ENCODE measurements at places on chromosomes 6 and 20.
A peak's percentile ranks its signal among the peaks of the same experiment; 100 is the strongest.

DNA sequence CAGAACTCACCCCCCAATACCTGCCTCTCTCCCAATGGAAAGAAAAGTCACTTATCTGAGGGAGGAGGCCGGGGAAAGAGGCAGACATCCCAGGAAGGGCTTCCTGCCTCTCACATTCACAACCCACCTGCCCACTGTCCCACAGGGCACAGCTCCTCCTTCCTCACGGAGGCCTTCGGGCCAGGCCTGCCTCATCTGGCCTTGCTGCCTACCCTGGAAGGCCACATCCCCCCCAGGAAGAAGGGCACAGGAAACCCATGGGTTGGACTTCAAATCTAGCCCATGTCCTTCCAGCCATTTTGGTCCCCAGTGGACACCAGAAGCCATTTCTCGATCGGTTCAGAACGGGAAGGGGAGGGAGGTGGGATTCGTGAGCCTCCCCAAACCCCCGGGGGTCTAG is 162.0 kb downstream of the PREX1 start:
- no peak for DNase-seq

DNA sequence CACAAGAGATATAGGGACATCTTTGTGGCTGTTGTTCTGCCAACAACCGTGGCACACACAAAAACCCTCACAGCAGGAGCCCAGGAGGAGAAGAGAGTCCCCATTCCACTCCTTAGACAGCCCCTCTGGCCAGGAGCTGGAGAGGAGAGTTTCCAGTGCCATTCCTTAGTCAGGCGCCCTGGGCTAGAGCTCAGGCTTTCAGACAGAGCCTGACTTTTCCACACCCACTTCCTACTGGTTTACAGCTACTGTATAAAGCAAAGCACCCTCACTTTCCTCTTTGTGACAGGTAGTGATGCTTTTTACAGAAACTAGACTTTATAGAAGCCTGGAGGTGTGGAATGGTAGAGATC is 145.9 kb downstream of the SYCP2 start:
- no peak for DNase-seq

DNA sequence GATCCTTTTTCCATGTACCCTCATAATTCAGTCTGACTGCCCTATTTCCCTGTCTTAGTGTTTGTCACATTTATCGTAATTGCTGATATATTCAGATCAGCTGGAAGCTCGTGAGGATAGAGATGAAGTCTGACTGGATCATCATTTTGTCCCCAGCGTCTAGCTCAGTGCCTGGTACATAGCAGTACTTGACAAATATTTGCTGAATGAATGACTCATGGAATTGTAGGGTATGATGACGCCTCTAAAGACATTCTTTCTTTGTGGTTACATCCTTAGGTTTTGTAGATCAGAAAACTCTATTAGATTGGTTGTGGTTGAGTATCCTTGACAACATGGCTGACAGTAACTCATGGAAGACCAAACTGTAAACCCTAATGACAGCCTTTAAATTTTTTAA is 68.9 kb downstream of the MTHFD1L start:
- DNase-seq: no peak

DNA sequence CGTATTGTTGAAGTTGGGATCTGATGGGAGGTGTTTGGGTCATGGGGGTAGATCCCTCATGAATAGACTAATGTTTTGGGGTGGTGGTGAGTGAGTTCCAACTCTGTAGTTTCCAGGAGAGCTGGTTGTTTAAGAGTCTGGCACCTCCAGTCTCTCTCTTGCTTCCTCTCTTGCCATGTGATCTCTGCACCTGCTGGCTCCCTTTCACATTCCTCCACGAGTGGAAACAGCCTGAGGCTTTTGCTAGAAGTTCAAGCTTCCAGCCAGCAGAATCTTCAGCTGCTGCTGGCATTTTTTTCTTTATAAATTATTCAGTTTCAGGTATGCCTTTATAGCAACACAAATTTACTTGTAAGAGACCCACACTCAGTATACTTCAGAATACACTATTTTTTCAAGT is 1021.6 kb downstream of the EYS start:
- DNase-seq: no peak

GRCh38 chr6:156396791-156397418 is 380.3 kb upstream of the ARID1B start:
- no peak for DNase-seq

DNA sequence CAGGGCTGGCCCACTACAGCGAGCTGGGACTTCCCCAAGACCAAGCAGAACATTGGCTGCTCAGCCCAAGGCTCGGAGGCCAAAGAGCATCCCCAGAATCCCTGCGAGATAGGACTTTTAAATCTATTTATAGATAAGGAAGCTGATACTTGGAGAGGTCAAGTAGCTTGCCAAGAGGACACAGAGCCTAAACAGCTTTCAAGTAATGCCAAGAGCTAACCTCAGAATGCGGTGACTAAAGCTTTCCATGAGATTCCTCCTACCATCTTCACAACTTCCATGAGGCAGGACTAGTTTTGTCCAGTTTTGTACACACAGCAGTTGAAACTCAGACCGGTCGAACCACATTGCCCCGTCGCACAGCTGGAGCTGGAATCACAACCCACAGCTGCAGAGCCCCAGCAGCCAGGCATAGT is 168.1 kb upstream of the TOP1 start:
- DNase-seq: no peak

DNA sequence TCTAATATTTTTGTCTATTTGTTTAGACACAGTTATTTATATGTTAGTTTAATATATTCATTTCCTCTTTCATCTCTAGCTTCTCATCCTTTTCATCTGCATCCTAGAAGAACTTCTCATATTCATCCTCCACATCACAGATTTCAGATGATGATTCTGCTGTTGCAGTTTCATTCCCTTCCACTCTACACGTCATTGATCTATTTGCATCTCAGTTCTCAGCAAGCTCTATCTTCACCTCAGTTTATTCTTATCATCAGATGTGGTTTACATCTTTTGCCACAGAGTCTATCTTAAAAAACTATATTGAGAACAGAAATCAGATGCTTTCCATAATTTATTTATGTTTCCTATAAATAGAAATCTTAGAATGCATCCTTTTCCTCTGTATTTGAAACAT is 13.3 kb downstream of the SLC2A12 start:
- no peak for DNase-seq

DNA sequence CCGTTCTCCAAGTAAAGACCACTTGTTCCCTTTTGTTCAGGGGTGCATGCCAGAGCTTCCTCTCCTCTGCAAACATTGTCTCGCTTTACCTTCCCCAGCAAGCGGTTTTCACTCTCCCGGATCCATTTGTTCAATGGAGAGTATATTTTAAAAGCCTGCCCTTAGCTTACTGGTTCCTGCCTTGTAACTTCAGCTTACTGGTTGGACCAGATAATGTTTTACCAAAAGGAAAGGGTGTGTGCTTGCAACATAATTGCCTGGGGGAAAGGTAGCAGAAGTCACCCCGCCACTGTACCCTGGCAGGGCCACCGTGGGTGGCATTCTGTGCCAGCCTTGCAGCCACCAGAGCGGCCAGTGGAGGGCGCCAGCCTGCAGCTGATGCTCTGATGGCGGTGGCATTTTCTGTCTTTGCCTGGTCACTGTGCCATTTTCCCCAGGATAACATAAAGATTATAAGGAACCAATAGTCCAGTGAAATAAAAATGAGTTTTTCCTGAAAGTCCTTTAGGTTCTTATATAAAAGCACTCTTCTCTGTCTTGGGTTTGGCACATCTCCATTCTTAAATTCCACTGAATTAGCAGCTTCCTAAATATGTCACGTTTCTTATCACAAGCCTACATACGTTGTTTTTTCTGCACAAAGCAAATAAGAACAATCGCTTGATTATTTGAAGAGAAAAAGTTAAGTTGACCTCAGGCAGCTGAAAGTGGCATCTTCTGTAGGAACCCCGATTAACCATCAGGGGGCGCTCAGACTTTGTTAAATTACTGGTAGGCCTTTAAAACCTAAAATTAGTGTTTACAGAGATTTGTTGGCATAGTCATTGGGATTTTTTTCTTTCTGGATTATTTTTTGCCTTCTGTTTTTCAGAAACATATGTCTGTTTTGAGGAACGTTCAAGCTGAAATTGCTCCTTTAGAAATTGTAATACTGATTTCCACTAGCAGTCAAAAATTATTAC is 67.4 kb upstream of the XRN2 start:
- peak; percentile 46 for DNase-seq

GRCh38 chr6:35454391-35455110 is 2.4 kb downstream of the FANCE start:
- no peak for DNase-seq

GRCh38 chr6:166286839-166287271 is 21.3 kb downstream of the PRR18 start:
- DNase-seq: no peak

DNA sequence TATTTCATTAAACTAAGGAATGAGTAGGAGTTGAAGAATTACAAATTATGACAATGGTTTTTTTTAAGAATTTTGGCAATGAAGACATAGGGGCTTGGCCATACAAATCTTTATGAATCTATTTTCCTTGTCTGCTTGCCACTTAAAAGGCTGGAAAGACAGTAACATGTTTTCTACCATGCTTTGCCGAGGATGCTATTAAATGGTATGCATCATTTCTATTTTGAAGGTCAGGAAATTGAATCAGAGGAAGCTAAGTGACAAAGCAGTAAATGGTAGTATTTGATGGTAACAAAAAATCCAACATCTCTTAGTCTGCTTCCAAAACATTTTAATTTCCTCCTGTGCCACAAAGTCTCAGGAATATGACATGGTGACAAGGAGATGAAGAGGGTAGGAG is 287.2 kb downstream of the RFPL4B start:
- DNase-seq: no peak

GRCh38 chr6:127483399-127484055 is 24.3 kb upstream of the KIAA0408 start:
- no peak for DNase-seq

DNA sequence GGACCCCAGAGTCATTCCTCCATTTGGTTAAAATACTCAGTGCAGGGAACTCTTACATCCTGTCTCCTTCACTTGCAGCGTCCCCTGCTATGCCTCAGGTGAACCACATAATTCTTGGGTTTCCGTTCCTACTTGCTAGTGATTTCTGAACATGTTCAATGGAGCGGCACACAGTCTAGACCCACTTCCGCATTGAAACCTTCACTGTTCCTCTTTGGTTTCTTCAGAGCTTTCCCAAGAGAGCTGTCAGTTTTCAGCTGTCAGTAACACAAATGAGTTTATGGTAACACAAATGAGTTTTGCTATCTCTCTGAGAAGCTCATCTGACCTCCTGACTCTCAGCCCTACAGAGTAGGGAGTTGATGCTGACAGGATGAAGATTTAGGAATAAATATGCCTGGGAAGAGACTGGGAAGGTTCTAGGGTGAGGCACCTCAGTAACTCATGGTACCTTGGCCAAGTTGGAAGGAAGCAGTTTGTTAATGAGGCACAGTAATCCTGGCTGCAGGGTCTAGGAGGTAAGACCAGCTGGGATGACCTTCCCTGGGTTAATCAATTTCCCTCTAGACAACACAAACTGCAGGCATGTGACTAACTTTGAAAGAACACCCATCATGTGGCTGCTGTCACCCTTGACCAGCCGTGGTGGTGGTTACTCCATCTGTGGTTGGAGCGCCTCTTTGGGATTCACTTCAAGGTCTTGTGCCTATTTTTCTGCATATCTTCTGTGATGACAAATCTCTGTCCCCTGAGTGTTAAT is 5.4 kb downstream of the SYS1 start:
- no peak for DNase-seq

DNA sequence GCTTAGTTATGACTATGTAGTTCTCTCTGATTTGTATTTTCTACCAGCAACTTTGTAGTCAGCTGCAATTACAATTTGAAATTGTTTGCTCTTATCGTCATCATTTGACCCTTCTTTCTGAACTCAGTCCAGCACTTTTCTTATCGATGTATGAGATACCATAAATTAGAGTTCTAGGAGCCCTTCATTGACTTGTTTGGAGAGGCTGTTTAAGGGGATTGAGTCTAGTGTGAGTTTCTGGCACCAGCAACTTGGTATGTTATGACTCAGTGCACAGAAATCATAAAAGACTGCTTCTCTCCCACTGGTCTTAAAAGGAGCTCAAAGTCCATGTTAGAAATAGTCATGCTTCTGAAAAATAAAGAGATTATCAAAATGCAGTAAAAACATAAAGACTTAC is 190.3 kb downstream of the TENT5A start:
- no peak for DNase-seq

GRCh38 chr6:99802396-99803031 is 191.5 kb downstream of the MCHR2 start:
- DNase-seq: no peak

GRCh38 chr6:700490-700889 is 7.6 kb upstream of the EXOC2 start:
- DNase-seq: no peak

GRCh38 chr6:74248966-74249365 is 553.0 kb downstream of the CD109 start:
- DNase-seq: no peak

DNA sequence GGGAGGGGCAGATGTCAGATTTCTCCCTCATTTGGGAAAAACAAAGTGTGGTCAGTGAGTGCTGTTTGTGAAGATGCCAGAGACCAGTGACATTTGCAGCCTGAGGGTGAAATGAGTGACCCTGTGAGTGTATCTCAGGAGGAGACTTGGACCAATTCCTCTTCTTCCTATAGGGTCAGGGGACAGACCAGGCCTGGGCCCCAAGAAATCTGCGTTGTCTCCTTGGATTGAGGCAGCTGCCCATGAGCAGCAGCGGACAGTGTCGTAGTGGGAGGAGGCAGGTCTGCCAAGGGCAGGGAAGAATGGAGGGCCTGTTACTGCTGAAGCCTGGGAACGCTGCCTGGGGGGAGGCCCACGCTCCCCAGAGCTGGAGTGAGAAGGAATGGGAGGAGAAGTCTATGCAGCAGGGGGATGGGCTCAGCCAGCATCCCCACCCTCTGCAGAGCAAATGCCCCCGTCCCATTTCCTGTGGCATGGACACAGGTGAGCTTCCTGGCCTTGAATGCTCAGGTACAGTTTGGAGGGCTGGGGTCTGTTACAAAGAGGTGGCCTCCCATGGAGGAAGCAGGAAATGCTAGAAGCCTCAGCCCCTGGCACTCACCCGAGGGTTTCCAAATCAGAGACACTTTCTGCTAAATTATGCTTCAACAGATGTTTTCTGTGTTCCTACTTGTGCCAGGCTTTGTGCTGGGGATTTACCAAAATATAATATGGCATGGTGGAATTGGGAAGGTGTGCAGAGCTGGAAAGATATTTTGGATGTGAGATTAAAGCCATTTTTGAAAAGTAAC is 29.8 kb downstream of the DAAM2 start:
- DNase-seq: no peak

DNA sequence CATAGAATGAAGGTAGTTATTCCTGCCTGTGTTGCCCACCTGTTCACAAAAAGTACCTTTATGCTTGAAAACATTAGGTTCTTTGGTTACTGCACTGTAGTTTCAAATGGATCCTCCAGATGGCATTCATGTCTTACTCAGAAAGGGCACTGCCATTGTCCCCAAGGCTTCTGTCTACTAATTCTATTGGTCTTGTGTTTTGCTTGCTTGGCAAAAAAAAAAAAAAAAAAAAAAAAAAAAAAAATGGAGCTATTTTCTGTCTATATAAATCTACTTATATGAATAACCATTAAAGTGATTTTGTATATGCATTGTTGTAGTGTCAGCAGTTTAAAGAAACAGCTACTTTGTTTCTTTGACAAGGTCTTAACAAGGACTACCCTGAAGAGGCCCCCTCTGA is 12.7 kb upstream of the EFHC1 start:
- DNase-seq: no peak
